ENCODE measurements at places on chromosomes 2 and 18.

DNA sequence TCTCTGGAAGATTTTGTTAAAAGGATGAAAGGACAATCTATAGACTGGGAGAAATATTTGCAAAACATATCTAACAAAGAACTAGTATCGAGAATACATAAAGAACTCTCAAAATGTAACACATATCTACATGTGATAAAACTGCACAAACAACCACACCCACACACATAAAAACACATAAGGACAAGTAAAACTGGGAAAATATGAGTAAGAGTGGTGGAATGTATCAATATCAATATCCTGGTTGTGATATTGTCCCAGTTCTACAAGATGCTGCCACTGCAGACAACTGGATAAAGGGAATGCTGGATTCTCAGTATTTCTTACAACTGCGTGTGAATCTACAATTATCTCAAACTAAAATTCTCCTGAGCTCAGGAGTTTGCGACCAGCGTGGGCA, 9.3 kb downstream of the VPS4B start:
- no peak for DNase-seq

DNA sequence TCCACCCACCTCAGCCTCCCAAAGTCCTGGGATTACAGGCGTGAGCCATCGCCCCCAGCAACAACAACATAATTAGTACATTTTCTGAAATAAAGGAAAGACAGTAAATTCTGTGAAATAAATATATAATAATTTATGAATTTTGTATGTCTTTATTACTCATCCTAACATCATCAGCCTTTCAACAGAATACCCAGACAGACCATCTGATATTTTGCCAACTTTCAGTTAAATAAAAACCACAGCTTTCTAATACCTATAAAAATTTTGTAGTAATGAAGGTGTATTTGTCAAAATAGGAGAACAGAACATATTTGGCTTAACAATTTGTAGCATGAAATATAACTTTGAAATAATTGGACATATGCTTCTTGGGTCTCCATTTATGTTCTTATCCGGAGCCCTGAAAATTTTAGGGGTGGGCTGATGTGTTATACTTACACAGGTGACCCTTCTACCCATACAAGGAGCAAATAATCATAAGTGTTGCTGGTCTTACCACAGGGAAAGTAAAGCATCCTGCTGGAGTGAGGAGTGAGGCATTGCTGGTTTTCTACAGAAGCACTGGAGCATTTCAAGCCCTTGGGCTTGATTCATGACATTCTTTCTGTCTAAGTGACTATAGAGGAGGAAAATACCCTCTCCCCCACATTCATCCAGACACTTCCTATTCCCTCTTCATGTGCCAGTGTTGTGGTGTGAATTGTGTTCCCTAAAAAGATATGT, 99.3 kb downstream of the SPOPL start:
- DNase-seq = no peak

DNA sequence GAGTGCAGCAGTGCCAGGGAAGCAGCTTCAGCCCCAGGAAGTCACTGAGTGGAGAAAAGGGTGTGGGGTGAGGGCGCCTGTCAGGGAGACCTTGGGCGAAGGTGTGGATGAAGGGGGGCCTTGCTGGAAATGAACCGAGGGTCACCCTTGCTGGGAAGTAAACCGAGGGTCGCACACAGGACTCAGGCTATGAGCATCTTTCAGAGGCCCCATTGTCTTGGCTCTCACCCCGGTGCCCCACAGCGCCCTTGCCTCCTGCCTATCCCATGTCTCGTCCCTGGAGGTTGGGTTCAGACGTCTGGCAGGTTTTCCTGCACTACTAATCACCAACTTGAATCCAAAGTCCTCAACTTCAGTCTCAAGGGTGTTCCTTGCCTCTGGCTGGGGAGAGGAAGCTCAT, 122.8 kb upstream of the PXDN start:
- no peak for DNase-seq

- no peak for DNase-seq
These were observed 22.3 kb upstream of the INSIG2 start for GRCh38 chr2:118065921-118066511.

DNA sequence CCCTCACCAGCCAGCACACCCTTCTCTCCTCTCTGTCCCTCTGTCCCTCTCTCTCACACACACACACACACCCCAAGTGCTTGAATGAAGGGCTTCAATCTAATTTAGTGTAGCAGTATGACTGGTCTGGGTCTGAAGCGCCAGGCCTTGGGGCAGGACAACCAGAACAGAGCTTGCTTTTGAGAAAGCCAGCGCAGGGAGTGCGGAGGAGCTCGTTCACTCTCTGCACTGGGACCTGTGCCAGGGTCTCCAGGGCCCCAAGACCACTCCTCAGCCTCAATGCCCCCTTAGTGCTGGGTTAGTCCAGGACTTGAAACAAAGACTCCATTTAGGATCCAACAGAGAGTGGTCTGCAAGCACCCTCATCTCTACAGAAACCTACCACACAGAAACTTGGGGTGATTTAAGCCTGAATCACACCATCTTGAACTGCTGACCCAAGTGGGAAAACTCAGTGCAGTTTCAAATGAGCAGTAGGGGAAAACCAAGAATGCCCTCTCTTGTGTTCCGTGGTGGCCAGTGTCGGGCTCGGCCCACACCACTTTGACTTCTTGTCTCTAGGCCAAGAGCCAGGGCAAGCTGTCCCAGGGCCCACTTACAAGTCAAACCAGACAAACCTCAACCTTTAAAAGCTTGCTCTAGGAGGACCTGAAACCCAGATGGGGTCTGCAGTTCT, 66.6 kb upstream of the WIPF1 start:
- no peak for DNase-seq

DNA sequence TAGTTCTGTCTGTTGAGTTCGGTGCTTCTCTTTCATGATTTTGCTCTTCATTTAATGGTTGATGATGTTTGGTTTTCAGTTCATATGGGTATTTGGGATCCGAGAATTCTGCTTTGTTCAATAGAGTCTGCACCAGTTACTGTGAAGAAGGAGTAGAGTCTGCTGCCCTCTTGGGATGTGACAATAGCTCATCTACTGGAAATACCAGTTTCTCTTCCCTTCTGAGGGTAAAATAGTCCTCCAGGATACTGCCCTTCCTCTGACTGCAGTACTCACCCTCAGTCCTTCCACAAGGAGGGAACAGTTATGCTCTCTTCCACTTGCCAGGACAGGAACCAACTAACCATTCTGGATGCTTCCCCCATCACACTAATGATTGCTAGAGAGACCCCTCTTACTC, 12.5 kb upstream of the TNFAIP6 start:
- no peak for DNase-seq

DNA sequence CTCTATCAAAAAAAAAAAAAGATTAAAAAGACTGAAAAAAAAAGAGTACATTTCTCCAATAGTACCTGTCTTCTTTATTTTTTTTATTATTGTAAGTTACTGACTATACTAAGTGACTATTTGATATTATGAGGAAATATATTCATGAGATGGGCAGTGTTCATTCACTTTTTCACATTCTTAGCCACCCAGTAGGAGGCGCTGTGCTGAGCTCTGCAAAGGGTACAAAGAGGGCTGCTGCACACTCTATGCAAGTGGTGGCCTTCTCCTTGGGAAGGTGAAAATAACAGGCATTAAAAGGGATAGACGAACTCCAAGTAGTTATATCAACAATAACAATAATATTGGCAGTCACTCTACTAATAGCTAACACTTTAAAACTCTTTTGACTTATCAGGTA, 1034.9 kb upstream of the FANCL start:
- DNase-seq = no peak

- no peak for DNase-seq
These were observed 14.7 kb upstream of the MAPRE2 start for GRCh38 chr18:35026407-35027061.

DNA sequence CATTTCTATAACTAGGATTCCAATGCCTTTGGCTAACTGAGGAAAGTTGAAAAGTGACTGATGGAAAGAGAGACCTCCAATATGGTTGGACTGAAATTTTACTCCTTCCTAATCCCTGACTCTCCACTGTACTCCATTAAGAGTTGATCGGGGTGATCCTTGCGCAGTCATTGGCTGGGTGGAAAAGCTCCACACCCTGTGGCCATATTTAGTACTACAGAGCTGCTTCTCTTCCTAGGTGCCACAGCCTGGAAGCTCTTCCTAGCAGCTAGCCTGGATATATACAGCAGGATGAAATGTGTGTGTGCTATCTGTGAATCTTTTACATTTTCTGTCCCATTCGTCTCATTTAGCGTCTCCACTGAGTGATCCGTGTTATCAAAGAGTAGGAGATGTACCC, 71.2 kb downstream of the MEP1B start:
- no peak for DNase-seq

GRCh38 chr2:28412625-28413151, 20.0 kb downstream of the FOSL2 start:
- no peak for DNase-seq

- DNase-seq = no peak
These were observed 300.0 kb downstream of the XIRP2 start for GRCh38 chr2:167187978-167188967.

GRCh38 chr2:36492216-36492945, 105.6 kb downstream of the FEZ2 start:
- no peak for DNase-seq

GRCh38 chr2:140892436-140892835, 1238.4 kb downstream of the LRP1B start:
- no peak for DNase-seq

DNA sequence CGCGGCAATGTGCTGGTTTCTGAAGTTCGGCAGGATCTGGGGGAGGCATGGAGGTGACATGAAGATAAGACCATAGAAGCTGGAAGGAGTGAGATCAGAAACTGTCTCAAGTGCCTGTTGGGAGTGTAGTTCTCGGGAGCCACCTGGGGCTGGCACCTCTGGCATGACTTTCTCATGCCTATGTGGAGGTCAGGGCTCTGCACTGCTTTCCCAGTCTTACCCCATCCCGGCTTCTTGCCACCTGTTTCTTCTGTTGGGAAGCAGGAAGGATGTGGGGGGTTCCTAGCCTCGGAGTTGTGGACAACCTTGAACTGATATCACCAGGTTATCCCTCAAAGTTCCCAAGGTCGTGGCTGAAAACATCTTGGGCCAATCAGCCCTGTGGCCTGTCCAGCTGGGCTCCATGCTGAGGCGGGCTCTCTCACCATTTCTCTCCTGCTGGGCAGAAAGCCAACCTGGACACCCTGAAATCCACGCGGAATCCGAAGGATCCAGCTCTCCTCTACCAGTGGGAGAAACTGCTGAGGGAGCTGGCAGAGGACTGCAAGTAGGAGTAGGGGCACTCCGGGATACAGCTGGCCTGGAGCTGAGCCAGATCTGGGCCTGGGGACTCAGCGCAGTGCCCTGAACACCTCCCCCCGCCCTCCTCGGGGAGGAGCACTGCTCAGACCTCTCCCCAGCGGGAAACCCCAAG, 42.5 kb downstream of the FER1L5 start:
- no peak for DNase-seq

- no peak for DNase-seq
These were observed 191.7 kb downstream of the CAMKMT start for GRCh38 chr2:44553456-44553855.

DNA sequence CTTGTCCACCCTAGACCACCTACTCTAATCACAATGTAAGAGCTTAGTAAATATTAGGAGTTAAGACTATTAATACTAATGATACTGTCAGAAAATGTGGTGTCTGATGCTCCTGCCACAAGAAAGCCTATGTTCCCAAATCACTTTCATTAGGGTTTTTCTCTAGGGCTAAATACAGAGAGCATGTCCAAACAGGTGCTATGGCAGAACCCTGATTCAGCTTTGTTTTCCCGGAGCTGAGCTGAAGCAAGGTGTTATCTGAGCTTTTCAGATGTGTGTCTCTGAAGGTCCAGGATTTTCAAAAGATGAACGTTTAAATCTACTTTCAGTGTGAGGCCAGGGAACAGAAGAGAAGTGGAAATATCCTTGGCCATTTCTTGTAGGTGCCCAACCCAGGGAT, 40.6 kb downstream of the CPO start:
- DNase-seq = no peak

GRCh38 chr18:78861116-78861515, 118.5 kb upstream of the SALL3 start:
- DNase-seq = no peak

GRCh38 chr18:3615374-3615985, 165.5 kb downstream of the TGIF1 start:
- DNase-seq = no peak

DNA sequence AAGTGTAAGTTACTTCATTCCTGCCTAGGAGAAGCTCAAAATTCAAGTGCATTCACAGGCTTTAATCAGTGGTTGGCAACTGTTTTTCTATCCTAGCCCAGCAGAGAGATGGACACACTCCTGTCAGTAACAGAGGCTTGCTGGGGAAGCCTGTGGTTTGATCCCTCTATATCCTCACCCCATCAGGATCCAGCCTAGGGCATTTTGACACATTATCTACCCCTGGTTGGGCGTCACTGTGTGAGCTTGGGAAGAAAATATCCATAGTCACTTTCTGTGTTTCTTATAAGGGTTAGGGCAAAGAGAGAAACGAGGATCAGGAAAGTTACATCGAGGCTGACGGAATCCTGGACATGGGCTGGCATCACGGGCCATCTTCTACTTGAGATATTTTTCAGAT, 10.0 kb downstream of the NT5DC4 start:
- no peak for DNase-seq

GRCh38 chr18:8688816-8689215, 16.5 kb upstream of the MTCL1 start:
- no peak for DNase-seq

DNA sequence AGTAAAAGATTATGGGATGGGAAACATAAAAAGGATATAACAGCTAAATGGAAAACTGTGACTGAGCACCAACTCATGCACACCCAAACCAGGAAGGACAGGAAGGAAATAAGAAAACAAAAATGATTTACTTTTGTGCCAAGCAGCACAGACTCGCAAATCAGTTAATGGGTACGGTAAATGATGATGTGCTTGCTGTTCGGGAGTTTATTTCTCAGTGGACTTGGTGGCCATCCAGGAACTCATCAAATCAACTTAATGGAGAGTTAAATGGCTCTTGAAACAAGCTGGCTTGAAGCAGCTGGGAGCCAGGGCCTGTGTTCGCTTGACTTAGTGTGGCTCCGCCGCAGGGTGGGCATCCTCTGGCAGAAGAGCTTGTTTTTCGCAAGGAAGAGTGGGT, 36.2 kb downstream of the MTCL1 start:
- DNase-seq = no peak

DNA sequence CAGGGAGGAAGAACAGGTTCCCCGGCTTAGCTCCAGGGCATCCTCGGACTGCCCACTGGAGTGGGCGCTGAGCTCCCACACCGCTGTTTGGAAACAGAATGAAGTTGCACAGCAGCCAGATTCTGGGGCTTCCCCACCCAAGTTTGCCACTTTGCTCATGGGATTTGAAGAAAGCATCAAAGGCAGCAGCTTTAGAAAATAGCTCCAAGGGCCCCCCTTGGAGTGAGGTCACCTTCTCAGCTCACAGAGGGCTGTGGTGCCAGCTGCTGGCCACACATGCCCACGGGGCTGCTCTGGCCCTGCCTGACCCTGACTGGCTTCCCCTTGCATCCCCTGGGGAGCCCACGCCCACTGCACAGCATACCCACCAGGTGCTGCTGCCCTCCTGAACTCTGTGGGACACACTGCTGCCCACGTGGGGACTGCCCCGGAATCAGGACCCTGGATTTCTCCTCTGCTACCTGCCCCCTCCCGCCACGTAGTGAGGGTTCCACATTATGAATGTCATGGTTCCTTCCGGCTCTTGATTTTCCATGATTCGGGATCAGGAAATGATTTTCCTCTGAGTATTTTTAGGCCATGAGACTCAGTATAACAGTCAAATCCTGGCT, 70.3 kb downstream of the TGOLN2 start:
- no peak for DNase-seq
